A549 treated with RU486 at 1 μM for 4 hours (cell line): ENCODE measurements at places on chromosomes 7 and 10. TPM values are rescaled to one million over a fixed set of nuclear protein-coding genes. Genes with fewer than 3 reads are reported as not detected.

CPA2 gene
- total RNA-seq, result 0.15 TPM in 1 of 5 replicates, not detected in the others

EPO gene
- 0.07 to 0.23 TPM in 2 of 5 replicates, not detected in the others for total RNA-seq

CTAGE6 gene
- not detected in 5 replicates for total RNA-seq

HSPA14 gene
- 35.1 to 52.4 TPM (median 46.0 TPM) in 5 replicates for total RNA-seq

GRID2IP gene
- 0.03 TPM in 1 of 5 replicates, not detected in the others for total RNA-seq

LRRD1 gene
- total RNA-seq, result not detected in 5 replicates

FRAT1 gene
- 0.94 to 2.2 TPM (median 1.6 TPM) in 5 replicates for total RNA-seq

GPR37 gene
- total RNA-seq, result 0.53 to 0.79 TPM (median 0.72 TPM) in 5 replicates

HKDC1 gene
- total RNA-seq, result 15.2 to 21.3 TPM (median 17.1 TPM) in 5 replicates

PTF1A gene
- total RNA-seq, result not detected in 5 replicates

FRMD4A gene
- 4.0 to 5.2 TPM (median 4.4 TPM) in 5 replicates for total RNA-seq

TEX36 gene
- total RNA-seq, result not detected in 5 replicates

AGR2 gene
- total RNA-seq, result 94.2 to 178 TPM (median 155 TPM) in 5 replicates

SCART1 gene
- 0.06 to 0.27 TPM (median 0.22 TPM) in 5 replicates for total RNA-seq

CADPS2 gene
- total RNA-seq, result 0.05 to 0.08 TPM in 2 of 5 replicates, not detected in the others

SORBS1 gene
- total RNA-seq, result 0.32 to 0.69 TPM (median 0.54 TPM) in 5 replicates

KLF14 gene
- total RNA-seq, result 0.05 to 0.06 TPM in 2 of 5 replicates, not detected in the others

NACAD gene
- total RNA-seq, result 0.12 to 0.48 TPM (median 0.29 TPM) in 5 replicates

CLRN3 gene
- total RNA-seq, result 0.23 TPM in 1 of 5 replicates, not detected in the others

KCND2 gene
- not detected in 5 replicates for total RNA-seq

GIMAP6 gene
- not detected in 5 replicates for total RNA-seq

FKBP6 gene
- not detected in 5 replicates for total RNA-seq

OR9A2 gene
- total RNA-seq, result not detected in 5 replicates

CPXM2 gene
- not detected in 5 replicates for total RNA-seq

HPS6 gene
- 25.0 to 40.1 TPM (median 33.9 TPM) in 5 replicates for total RNA-seq

NKX1-2 gene
- total RNA-seq, result 0.03 to 0.05 TPM in 2 of 5 replicates, not detected in the others

TCERG1L gene
- total RNA-seq, result not detected in 5 replicates

GDF2 gene
- total RNA-seq, result not detected in 5 replicates

AKR1C4 gene
- 0.10 to 0.41 TPM (median 0.30 TPM) in 5 replicates for total RNA-seq

TAS2R4 gene
- 0.09 to 0.27 TPM (median 0.15 TPM) in 5 replicates for total RNA-seq

SFXN2 gene
- 2.1 to 3.7 TPM (median 2.8 TPM) in 5 replicates for total RNA-seq

CPN1 gene
- total RNA-seq, result 0.18 to 0.43 TPM (median 0.39 TPM) in 5 replicates

SPAG6 gene
- total RNA-seq, result not detected in 5 replicates

CRHR2 gene
- 0.05 TPM in 1 of 5 replicates, not detected in the others for total RNA-seq

CALHM3 gene
- total RNA-seq, result 0.35 to 0.53 TPM (median 0.41 TPM) in 5 replicates

GPR15LG gene
- total RNA-seq, result not detected in 5 replicates

RSPH10B2 gene
- total RNA-seq, result 0.15 to 0.16 TPM in 2 of 5 replicates, not detected in the others

PTPRN2 gene
- total RNA-seq, result 0.70 to 1.7 TPM (median 0.85 TPM) in 5 replicates
